ENCODE measurements at places on chromosomes 12 and 14.
A peak's percentile ranks its signal among the peaks of the same experiment; 100 is the strongest.

DNA sequence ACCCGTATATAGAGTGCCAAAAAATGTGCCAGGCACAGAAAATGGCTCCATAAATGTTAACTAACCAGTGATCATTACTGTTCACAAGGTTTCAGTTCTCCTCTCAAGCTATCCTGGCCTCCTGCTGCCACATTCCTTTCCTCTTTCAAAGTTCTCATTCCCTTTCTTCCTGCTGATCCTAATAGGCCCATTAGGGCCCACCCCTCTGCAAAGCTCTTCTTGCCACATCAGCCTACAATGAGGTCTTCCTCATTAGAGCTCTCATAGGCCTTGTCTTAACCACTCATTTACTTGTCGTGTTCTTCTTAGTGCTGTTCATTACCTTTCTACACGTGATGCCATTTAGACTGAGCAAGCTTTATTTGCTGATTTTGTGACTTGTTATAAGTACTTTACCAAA, 40.5 kb downstream of the RPS29 start:
- no peak for DNase-seq

GRCh38 chr12:97005174-97005573, 98.1 kb downstream of the NEDD1 start:
- no peak for DNase-seq

- no peak for DNase-seq
These were observed 387.3 kb downstream of the LRIG3 start for GRCh38 chr12:58532855-58533608.

DNA sequence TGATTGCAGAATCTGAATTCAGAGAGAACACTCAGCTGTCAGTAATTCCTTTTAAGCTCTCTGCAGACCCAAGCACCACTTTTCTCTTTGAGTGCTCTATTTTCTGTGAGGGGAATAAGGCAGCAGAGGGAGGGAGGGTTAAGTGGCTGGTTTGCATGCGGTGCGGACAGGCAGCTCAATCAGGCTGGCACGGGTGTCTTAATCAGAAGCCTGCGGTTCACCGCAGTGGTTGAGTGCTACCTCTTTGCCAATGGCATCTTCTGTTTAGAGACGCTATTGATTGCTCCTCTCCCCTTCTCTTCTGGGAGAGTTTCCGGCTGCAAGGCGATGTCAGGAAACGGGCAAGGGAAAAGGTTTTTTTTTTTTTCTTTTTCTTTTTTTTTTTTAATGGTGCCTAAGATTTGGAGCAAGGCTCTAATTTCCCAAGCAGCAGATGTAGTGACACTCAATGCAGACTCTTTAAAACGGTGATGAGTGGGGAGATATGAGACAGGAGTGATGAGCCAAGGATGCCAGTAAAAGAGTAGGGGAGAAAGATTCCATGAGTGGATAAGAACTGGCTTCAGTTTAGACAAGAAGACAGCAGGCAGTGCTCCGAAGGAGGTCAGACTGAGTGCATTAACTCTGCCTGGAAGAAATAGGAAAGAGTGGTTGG, 533.7 kb upstream of the SEL1L start:
- no peak for DNase-seq

DNA sequence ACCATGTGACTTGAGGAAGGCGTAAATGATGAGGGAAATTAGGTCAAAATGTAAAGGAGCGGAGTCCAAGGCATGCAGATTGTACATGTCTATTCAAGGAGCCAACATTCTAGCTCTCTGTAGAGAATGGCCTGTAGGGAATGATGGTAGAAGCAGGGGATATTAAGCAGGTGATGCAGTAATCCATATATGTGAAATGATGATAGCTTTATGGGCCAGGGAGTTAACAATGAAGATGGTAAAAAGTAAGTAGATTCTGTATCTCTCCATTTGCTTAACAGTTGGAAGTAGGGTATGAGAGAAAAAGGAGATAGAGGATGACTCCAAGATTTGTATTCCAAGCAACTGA, 33.4 kb downstream of the ARHGAP5 start:
- no peak for DNase-seq

DNA sequence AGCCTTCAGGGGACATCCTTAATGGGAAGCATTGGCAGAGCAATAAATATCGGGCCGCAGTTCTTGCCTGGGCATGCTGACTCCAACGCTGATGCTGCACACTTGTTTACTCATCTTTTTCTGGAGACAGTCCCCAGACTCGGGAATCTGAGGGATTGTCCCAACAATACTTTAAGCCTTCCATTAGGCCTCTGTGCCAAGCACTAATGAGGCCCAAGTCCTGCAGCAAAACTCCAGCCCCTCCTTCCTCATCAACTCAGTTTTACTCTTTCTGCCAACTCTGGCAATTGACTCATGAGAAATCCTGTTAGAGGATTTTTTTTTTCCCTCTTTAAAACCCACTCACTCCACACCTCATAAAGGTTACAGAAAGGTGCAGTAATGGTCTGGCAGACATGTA, 233.4 kb upstream of the PELI2 start:
- DNase-seq = no peak

- DNase-seq = no peak
These were observed 115.4 kb upstream of the VRK1 start for GRCh38 chr14:96681829-96682228.

DNA sequence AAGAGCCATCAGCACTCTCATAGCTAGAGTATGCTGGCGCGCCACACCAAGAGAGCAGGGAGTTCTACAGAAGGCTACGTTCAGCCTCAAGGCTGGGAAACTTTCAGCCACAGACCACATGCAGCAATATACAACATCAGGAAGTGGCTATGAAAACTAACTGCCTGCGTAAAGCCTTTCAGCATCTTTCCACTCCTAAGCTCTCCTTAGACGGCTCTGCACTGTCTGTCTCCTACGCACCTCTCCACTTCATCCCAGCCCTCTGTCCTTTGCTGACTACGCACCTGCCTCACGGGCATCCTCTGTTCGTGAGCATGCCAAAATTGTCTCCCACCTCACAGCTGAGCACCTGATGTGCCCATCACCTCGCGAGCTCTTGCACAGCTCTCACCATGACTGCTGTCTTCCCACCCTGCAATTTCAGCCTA, 9.7 kb downstream of the MPHOSPH9 start:
- no peak for DNase-seq

DNA sequence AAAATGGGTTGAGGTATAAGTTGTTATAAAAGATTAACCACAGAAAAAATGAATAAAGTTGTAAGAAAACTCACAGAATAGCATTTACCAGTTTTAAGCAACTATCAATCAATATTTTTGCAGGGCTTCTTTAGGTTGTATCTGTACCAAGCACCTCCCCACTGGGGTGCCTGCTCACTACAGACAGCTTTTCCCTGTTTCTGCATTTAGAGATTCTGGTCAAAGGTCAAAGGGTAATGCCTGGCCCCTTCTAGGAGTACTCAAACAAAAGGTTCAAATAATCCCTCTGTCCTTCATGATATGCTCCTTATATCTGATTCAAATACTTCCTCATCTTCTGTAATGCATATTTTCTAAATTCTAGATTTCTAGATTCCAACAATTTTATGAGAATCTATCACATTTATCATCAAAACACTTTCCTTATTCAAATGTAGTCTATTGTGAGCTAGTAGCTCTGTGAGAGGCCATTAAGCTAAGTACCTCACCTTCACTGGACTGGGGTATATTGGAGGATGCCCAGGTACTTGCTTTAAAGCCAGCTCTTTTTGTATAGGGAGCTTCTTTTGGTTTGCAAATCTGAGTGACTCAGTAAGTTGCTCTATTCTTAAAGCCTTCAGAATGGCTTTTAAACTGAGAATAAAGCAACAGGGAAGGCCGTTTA, 120.7 kb upstream of the PTPRB start:
- DNase-seq = no peak

GRCh38 chr14:61351477-61351876, 30.1 kb downstream of the PRKCH start:
- no peak for DNase-seq

DNA sequence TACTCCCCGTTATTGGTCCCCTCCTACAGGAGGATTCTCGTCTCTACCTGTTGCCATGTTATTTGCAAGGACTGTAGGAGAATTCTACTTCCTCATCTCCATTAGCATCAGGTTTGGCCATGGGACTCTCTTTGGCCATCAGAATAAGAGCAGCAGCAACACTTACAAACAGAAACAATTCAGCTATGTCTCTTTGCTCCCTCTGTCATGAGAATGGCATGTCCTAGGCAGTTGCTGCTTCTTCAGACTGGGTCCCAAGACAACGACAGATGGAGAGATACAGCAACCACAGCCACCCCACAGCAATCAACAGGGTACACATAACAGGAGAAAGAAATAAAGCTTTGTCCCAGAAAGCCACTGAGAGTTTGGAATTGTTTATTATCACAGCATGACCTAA, 19.7 kb downstream of the SLC41A2 start:
- DNase-seq = no peak

- no peak for DNase-seq
These were observed 24.3 kb downstream of the PPP1CC start for GRCh38 chr12:110718222-110718908.

- DNase-seq = no peak
These were observed 77.7 kb downstream of the DNAH10 start for GRCh38 chr12:123839826-123840225.

DNA sequence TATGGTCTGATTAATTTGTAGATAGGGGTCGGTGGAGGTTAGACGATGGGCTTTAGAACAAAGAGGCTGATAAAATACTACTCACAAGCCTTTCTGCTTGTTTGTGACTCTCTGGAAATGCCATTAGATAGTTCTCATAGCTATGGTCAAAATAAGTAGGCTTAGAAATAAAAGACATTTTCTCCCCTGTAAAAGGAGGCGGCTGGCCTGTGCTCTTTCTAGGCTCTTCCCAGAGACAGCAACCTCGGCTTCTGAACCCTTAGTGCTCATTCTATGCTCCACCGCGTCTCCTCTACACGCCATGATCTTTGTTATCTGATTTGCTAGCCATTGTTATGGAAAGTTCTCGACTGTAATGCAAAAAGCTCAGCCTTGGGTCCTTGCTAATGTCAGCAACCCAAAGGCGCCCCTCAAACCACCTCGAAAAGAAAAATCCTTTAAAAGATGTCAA, 64.5 kb downstream of the CRADD start:
- DNase-seq = no peak

GRCh38 chr12:6280053-6280469, 30.4 kb upstream of the PLEKHG6 start:
- peak; percentile 76 for DNase-seq

DNA sequence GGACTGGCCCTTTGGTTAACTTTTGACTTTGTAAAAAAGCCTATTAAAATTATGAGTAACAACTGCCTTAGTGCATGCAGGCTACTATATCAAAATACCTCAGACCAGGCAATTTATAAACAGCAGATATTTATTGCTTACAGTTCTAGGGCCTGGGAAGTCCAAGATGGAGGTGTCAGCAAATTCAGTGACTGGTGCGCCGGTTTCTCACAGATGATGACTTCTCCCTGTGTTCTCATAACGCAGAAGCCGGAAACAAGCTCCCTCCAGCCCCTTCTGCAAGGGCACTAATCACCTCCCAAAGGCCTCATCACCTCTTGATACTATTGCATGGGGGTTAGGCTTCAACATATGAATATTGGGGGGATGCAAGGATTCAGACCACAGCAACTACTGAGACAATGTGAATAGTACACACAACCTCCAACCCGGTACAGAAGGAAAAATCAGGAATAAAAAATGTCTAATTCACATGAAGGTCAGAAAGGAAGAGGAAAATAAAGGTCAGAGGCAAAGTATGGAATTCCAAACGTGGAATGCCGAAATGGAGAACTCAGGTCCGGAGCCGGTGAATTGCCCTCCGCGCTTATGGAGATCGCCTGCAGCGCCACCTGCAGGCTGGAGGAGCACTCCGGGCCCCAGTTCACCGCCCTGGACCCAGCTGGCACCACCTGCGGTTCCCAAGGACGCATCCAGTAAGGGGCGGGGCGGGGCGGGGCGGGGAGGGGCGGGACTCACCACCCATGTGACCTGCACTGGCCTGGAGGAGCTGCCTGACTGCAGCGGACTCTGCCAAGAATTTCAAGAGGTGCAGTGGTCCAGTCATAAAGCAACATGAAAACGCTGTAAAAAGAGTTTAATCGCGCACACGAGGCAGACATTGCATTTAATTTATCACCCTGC, 203.4 kb downstream of the KIF26A start:
- no peak for DNase-seq
